ENCODE measurements at places on chromosomes 6 and 20.

DNA sequence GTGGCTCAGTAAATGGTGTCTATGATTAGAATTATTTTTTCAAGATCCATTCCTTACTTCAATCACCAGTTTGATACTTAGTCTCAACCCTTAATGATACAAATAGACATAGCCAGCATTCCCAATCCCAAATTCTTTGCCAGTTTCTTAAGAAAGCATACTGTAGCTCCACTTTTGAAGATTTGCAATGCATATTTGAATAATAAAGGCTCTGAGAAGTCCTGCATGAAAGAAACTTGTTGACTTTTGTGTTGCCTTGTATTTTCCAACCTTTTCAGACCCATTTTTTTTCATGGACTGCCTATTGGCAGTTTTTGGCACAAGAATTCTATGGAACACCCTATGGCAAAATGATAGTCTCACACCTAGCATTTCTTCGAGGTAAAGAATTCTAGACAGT is 215.6 kb upstream of the CHD6 start:
- no peak for DNase-seq

GRCh38 chr6:38310061-38310460 is 329.7 kb downstream of the BTBD9 start:
- no peak for DNase-seq

DNA sequence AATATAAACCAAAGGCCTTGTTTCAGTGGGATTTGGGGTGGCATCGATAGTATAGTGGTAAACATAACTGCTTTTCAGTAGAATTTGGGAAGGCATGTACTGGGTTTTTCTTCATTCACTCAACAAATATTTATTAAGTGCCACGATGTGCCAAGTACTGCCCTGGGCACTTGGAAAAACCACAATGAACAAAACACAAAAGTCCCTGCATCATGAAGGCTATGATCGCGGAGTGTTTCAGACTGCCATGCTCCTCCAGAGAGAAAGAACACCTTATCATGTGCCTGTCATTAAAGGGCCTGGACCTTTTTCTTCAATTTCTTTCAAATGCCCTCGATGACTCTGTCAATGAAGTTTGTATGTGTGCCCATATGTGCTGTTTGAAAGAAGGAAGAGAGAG is 59.2 kb upstream of the CEP85L start:
- DNase-seq: no peak

GRCh38 chr20:38536310-38536709 is 44.7 kb upstream of the ADIG start:
- DNase-seq: no peak

DNA sequence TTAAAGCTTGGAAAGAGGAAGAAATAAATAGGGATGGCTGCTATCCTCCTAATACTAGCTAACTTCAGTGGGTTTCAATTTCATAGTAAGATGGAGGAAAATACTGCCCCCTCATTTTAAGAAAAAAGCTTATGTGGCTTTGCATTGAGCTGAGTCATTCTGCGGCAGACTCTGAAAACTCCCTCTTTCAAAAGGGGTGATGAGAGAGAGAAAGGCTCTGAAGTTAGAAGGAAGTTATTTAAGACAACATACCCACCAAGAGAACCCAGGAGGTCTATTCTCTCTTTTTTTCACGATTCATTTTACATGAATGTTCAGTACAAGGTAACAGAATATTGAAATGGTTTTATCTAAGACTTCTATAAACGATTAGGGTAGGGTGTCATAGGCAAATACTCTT is 4.5 kb downstream of the PRDM13 start:
- DNase-seq: no peak

- no peak for DNase-seq
These were observed 26.3 kb upstream of the FOXQ1 start for GRCh38 chr6:1285556-1285955.

DNA sequence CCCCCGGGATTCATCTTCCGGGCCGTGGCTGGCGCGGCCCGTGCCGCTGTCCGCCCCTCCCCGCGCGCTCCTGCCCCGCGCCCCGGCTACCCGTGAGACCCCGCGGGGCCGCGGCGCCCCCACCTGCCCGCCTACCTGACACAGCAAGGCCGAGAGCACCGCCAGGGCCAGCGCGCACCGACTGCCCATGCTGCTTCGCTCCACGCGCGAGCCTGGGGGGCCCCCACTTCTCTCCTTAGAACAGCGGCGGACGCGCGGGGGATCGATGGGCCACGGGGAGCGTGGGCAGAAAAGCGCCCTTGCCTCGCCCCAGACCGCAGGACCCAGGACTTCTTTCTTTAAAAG is 955 bp downstream of the DLL1 start:
- DNase-seq: no peak

GRCh38 chr6:87082160-87082721 is 12.7 kb downstream of the CGA start:
- DNase-seq: no peak

DNA sequence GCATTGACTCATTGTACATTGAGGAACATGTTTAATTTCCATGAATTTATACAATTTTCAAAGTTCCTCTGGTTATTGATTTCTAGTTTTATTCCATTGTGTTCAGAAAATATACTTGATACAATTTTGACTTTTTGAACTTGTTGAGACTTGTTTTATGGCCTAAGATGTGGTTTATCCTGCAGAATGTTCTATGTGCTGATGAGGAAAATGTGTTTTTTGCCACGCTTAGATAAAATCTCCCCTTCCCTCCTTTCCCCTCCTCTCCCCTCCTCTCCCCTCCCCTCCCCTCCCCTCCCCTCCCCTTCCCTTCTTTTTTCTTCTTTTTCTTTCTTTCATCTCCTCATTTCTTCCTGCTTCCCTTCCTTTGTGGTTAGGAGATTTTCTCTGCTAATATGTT is 470.8 kb upstream of the MAP3K7 start:
- no peak for DNase-seq

DNA sequence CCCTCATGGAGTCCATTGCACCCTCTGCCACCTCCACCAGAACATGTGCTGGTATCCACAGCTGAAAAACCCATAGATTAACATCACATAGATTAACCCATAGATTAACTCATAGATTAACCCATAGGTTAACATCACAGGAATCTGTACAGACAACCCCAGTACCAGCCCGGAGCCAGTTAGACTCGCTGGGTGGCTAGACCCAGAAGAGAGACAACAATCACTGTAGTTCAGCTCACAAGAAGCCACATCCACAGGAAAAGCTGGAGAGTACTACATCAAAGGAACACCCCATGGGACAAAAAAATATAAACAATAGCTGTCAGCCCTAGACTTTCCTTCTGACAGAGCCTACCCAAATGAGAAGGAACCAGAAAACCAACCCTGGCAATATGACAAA is 25.1 kb downstream of the SERPINB9 start:
- DNase-seq: no peak

DNA sequence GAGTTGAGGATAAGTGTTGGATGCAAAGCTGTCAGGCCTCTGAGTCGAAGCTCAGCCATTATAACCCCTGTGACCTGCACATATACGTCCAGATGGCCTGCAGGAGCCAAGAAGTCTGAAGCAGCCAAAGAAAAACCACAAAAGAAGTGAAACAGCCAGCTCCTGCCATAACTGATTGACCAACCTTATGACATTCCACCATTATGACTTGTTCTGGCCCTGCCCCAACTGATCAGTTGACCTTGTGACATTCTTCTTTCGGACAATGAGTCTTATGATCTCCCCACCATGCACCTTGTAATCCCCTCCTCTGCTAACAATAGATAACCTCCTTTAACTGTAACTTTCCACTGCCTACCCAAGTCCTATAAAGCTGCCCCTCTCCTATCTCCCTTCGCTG is 133.7 kb upstream of the AGPAT4 start:
- no peak for DNase-seq

- DNase-seq: no peak
These were observed 6.6 kb downstream of the HTR1B start for GRCh38 chr6:77456531-77457248.

DNA sequence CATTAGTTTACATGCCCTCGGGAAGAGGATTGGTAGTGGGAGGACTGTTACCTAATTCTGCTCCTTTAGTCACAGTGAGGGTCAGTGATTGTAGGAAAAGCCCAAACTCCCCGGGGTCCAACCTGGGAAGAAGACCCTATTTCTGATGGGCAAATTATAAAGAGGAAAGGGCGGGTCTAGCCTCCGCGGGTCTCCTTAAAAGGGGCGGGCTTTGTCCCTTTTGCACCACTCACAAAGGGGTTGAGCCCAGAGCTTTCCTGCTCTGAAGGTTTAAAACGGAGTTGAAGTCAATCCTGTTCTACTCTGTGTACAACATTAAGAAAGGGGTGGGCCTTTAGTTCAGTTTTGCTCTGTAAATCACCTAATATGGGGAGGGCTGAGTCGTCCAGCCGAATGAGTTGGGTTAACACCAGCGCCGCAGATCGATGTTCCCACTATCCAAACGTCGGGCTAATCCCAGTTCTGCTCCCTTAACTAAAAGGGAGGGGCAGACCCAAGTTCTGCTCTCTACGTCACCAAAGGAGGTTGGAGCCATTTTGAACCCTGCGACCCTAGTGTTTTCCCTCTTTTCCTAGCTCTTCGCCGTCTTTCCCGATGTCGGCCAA is 920 bp upstream of the RNF5 start:
- DNase-seq: no peak

DNA sequence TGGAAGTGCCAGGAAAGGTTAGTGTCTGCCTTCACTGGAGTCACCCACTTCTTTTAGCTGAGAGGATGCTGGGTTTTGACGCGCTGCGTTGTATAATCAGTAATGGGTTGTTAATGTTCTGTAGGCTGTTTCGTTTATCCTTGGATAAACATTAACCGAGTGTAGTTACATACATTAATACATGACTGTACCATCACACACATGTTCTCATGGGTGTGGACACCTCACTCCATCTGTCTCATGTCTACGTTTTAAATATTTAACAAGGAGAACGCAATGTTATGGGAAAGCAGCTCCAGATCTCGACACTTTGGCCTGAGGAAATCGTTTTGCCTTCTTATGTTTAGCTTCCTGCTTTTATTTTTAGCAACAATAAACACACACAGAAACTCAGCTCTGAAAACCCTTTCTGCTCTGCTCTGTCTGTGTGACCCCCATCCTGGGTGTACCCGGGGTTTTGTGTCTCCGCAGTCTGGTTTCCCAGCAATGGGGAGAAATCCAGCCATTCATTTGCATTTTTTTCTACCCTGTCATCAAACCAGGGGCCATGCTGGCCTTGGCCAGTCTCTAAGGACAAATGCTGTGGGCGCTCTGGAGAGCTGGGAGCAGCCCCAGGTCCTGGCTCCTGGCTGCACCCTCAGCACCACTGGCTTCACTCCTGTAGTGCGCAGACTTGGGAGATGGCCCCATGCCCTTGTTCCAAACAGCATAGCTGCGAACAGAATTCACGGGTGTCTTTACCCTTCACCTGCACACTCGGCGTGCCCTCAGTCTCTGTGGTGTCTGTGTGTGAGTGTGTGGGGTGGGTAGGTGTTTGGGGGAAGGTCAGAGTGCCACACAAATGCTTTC is 110.8 kb downstream of the ERMARD start:
- no peak for DNase-seq

- no peak for DNase-seq
These were observed 46.6 kb upstream of the EDN3 start for GRCh38 chr20:59253779-59254319.

- no peak for DNase-seq
These were observed 48.6 kb downstream of the HAO1 start for GRCh38 chr20:7891705-7892104.

- no peak for DNase-seq
These were observed 257.4 kb downstream of the THBS2 start for GRCh38 chr6:168996356-168996625.

DNA sequence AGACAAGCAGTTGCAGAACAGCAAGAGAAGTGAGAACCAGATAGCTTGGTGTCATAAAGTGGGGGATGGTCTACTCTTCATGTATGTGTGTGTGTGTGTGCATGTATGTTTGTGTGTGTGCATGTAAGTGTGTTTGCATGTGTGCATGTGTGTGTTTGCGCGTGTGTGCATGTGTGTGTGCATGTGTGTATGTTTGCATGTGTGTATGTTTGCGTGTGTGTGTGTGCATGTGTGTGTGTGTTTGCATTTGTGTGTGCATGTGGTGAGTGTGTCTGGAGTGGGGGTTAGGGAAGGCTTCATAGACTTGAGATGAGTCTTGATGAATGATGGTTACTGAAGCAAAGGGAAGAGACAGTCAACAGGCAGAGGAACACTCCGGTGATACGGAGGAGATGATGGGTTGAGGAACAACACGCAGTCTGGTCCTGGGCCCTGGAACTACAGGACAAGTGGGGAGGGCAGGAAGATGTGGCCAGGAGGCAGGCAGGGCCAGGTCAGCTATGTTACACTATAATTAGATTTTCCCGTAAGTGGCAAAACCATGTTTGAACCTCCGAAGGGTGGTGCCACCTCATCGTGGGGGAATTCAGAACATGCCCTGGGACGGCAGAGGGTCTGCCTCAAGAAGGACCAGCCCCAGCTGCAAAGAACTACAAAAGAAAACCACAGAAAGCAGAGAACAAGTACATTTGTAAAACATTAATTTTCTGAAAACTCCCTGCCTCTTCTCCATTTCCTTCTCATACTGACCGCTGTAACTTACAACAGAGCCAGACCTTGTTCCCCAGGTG is 38.7 kb upstream of the PDE10A start:
- no peak for DNase-seq

- no peak for DNase-seq
These were observed 134.9 kb upstream of the CEP162 start for GRCh38 chr6:84362193-84362821.

- no peak for DNase-seq
These were observed 566.2 kb upstream of the NOX3 start for GRCh38 chr6:156021746-156022396.

DNA sequence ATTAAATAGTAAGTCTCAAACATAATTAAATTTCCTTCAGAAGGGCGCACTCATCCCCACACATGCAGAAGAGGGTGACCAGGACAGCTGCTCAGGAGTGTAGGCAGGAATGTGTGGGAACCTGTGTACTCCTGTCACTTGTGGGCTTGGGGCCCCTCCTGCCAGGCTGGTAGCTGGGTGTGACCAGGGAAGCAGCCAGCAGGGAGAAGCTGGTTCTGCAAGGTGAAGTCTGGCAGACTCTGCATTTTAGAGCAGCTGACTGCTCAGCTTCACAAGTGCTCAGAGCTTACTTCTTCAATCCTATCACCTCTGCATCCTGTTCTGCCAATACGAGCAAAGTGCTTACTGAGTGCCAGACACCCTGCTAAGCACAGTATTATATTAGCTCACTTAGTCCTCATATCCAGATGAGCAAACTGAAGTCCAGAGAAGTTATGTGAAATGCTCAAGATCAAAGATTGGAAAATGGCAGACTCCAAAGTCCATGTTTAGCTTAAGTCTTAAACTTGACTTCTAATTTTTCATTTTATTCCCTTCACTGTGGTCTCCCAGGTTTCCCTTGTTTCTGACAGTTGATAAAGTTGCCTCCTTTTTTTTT is 27.9 kb downstream of the ELMO2 start:
- DNase-seq: no peak

DNA sequence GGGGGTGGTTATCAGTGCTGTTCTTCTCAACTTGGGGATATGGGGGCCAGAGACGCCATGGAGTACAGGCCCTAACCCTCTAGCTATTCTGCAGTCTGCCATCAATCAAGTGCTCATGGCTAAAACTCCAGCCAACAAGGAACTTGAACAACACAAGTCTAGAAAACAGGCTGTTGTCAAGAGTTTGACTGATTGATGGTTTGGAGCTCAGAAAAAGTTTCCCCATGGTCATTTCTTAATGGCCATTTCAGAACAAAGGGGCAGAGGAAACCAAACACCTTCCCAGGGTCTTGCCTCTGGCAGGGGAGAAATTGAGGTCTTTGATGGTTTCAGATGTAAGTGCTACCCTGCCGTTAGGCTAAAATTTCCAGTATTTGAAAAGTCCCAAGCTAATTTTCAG is 15.1 kb downstream of the PCK1 start:
- no peak for DNase-seq
